ENCODE measurements at places on chromosomes 1 and 21. TPM values are rescaled to one million over a fixed set of nuclear protein-coding genes. Genes with fewer than 3 reads are reported as not detected.
A peak's percentile ranks its signal among the peaks of the same experiment; 100 is the strongest.

Gene PTPN14
- 35.5 TPM for total RNA-seq

Gene NOTCH2NLA
- total RNA-seq, result 52.9 TPM

Gene SLC1A7
- total RNA-seq, result 0.54 TPM

Gene CDC20
- 1.7 TPM for total RNA-seq

Gene ODR4
- total RNA-seq, result 24.4 TPM

Gene FCRL1
- total RNA-seq, result not detected

Gene HP1BP3
- total RNA-seq, result 269 TPM

Gene VSIG8
- not detected for total RNA-seq

Gene NECAP2
- 22.8 TPM for total RNA-seq

- DNase-seq, result no peak
Observed at GRCh38 chr1:13892671-13893325, 192.8 kb downstream of the PRDM2 start.

- peak; percentile 72 for DNase-seq
Observed at GRCh38 chr1:229058729-229059128, 212.2 kb upstream of the RAB4A start.

DNA sequence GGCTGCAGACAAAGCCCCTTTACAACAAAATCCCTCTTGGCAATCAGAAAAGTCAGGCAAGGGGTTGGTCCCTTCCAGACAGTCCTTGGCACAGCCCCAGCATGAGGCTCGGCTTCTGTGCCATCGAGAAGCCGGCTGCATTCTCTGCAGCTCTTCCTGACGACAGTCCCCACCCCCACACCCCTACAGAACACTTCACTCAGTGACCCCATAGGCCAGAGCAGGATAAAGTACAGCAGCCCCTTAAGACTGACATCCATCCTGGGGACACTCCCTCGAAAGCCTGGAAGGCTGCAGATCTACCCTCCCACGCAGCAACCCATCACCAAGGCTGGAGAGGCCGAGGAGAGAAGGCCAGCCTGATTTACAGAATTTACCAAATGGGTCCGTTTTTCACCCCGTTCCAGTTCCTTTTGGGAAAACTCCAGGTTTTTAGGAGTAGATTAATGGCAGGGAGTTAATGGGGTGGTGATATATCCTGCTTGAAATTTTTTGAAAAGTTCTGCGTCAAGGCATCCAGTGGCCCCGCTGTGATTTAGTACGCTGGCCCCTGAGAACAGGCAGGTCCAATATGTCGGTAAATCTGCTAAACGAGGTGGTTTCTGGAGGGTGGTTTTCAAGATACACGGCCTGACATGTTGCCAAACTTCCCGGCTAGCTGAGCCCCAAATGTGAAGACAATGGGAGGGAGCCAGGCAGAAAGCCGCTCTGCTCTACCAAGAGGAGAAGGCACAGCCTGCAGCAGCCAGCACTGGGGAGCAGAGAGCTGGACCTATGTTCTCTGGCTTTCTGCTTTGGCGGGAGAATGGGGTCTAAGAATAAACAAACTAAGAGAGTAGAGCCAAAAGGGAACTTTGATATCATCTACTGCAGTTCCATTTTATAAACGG lies 81.7 kb downstream of the SSBP3 start:
- DNase-seq, result peak; percentile 87

DNA sequence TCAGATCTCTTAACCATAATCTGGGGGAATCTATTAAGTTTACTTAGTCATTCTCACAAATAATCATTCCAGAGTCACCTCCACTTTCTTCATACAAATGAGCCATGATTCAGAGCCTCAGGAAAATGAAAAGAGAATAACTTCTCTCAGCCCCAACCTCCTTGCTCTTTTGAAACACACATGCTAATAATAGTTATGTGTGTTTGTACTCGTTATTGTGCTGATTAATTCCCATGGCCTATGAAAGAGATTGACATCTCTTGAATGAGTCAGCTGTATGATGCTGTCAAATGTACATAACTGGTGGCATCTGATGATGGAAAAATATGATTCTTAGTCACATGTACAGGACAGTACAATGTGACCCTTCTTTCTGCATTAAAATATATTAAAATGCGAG lies 41.5 kb downstream of the DTL start:
- no peak for DNase-seq

- DNase-seq, result no peak
Observed at GRCh38 chr1:63343922-63344321, 21.6 kb downstream of the FOXD3 start.

- DNase-seq, result no peak
Observed at GRCh38 chr1:41901551-41901950, 17.2 kb downstream of the HIVEP3 start.

DNA sequence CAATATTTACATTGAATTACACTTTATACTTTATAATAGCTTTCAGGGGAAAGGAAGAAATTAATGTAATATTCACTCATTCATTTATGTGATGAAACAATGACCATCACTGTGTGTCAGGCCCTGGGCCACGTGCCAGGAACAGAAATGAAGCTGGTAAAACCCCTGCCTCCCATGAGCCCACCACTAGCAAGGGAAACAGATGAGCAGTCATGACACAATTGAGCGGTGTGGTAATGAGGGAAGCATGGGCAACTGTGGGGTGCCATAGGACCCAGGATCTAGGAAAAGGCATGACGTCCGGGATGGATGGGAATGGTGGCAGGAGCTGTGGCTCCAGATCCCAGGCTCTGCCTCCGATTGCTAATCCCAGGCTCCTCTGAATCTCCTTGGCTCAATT lies 17.0 kb upstream of the SLC5A9 start:
- no peak for DNase-seq

GRCh38 chr1:31628931-31629556 lies 11.6 kb downstream of the HCRTR1 start:
- no peak for DNase-seq

- no peak for DNase-seq
Observed at GRCh38 chr1:29180497-29181412, 945 bp downstream of the SRSF4 start.

- no peak for DNase-seq
Observed at GRCh38 chr1:225592362-225593025, 60.4 kb downstream of the ENAH start.

- DNase-seq, result no peak
Observed at GRCh38 chr1:50921029-50921428, 39.0 kb downstream of the FAF1 start.

- no peak for DNase-seq
Observed at GRCh38 chr1:33660244-33660643, 187.8 kb downstream of the ZSCAN20 start.

GRCh38 chr1:38029685-38030511 lies 16.7 kb downstream of the POU3F1 start:
- DNase-seq, result peak; percentile 68

DNA sequence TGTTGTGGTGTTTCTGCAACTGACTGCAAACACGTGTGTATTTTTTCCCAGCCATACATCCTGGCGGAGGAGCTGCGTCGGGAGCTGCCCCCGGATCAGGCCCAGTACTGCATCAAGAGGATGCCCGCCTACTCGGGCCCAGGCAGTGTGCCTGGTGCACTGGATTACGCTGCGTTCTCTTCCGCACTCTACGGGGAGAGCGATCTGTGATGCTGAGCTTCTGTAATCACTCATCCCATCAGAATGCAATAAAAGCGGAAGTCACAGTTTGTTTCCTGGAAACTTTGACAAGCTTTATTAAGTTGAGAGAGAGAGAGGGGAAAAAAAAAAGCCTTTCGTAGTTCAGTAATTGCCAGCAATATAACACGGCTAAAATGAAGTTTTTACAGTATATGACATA lies 32.7 kb upstream of the MTR start:
- DNase-seq, result no peak

GRCh38 chr21:24995216-24995615 lies 612.1 kb downstream of the MRPL39 start:
- no peak for DNase-seq

- DNase-seq, result no peak
Observed at GRCh38 chr21:23217597-23217996, 2219.4 kb downstream of the NCAM2 start.

DNA sequence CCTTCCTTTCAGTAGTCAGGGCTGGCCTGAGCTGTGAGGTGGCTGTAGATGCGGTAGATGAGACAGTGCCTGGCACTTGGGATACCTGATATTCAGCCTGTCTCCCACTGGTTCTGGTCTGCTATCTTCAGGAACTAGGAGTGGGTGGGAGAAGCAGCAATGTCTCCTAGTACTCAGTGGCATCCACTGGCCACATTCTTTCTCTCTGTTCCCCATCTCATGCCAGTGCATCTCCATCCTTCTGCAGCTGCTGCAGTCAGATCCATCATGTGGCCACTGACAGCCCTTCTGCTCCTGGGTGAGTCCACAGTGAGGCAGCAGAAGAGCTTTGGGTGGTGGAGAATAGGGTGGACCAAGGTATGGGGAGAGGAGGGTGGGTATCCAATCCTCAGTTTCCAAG lies 1.1 kb downstream of the FCRLB start:
- no peak for DNase-seq

- peak; percentile 54 for DNase-seq
Observed at GRCh38 chr1:157199421-157199755, 61.2 kb upstream of the ETV3 start.

- no peak for DNase-seq
Observed at GRCh38 chr1:219717536-219717935, 104.6 kb upstream of the ZC3H11B start.

- DNase-seq, result no peak
Observed at GRCh38 chr1:54487571-54488050, 60.4 kb upstream of the ACOT11 start.

GRCh38 chr1:180157108-180157507 lies 2.4 kb downstream of the QSOX1 start:
- DNase-seq, result no peak

DNA sequence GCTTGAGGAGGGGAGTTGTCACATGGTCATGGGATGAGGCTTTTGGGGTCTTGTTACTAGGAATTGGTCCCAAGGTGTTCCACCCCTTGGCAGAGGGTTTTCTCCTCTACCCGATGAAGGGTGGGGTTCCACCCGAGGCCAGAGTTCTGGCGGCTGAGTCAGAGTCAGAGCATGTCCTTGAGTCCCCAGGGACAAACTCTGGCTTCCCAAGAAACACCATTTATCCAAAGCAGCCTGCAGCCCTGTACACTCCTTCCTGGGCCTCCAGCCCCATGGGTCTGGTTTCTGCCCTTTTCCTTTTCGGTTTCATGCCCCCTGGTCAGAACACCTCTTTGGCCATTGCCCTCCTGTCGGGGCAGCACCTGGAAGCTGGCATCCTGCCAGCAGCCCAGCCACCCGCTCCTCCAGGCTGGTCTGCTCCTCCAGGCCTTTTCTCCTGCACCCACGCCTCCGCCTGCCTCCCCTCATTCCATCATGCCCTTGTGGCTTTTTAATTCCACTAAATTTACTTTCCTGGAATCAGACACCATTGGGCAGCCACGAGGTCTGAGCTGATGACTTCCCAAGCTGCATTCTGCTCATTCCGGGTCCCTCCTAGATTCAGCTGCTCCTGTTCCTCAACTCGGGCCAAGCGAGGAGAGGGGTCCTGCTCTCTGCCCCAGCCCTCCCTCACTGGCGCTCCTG lies 301.7 kb upstream of the VAMP3 start:
- DNase-seq, result no peak

- DNase-seq, result no peak
Observed at GRCh38 chr1:187157552-187157951, 328.8 kb downstream of the PLA2G4A start.

All from sigmoid colon (tissue), 7 donors.